ENCODE measurements at places on chromosomes 2 and 18.
A peak's percentile ranks its signal among the peaks of the same experiment; 100 is the strongest.

DNA sequence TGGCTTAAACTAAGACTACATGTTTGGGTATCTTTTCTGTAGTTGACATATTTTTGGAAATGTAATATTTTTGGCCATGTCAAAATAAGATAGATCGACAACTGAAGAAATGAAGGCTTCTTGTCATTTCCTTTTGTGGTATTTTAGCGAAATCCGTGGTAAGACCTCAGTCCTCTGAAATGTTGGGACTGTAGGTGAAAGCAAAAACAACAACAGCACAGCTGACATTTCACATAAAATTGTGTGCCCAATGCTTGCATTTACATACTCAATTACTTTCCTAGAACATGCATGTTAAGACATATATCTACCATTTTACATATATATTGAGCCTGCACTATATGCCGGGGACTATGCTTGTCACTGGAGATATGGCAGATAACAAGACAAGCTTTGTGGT lies 50.2 kb downstream of the SPP2 start:
- no peak for DNase-seq

- no peak for DNase-seq
Observed at GRCh38 chr2:69977186-69977585, 15.8 kb upstream of the ASPRV1 start.

GRCh38 chr2:222922019-222922800 lies 61.4 kb downstream of the ACSL3 start:
- no peak for DNase-seq

GRCh38 chr2:127530245-127531140 lies 4.2 kb upstream of the IWS1 start:
- no peak for DNase-seq

GRCh38 chr2:200445284-200445683 lies 64.6 kb downstream of the KCTD18 start:
- no peak for DNase-seq

- peak; percentile 52 for DNase-seq
Observed at GRCh38 chr2:28635191-28635611, 116.4 kb upstream of the PPP1CB start.

DNA sequence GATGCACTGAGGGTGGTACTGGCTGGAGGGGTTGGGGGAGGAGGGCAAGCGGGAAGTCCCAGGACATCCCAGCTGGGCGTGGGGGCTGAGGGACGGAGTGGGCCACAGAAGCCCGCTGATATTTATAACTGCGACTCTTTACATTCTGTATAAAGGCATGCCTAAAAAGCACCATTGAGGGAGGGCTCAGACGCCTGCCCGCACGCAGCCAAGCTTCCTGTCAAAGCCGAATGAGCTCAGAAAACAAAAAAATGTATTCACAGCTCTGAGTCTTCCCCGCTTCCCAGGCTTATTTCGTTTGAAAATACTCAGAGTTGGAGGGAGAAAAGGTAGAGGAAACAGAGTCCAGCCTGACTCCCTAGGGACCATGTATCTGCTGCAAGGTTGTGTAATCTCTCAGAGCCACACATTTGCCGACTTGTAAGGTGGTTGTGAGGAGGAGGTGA lies 170.1 kb upstream of the HAAO start:
- DNase-seq, result no peak

DNA sequence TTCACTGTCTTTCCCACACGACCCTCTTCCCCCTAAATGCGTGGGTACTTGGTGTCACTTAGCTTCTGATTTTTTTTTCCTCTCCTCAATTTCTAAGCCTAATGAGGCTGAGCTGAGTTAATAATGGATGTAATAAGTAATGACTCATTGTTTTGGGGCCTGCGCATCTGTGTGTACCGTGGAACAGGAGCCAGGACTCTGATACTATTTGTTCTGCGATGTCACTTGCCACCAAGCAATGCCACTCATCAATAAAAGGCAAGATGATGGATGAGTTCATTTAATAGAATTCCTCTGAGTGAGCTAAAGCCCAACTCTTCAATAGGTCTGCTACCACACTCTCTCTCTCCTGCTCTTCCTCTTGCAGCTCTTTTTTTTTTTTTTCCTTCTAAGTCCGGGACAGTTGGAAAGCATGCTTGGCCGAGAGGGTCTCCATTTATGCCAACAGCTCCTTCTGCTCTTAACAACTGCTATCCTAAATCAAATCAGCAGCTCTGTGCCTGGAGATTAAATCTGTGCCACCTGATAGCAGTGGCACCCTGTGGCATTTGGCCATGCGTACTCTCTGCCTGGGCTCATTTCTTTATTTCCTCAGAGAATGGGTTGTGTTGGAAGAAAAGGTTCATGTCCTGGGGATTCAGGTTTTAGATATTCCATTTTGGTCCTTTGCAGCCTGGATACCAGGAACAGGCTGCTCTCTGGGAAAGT lies 1284.2 kb upstream of the PIK3C3 start:
- no peak for DNase-seq

DNA sequence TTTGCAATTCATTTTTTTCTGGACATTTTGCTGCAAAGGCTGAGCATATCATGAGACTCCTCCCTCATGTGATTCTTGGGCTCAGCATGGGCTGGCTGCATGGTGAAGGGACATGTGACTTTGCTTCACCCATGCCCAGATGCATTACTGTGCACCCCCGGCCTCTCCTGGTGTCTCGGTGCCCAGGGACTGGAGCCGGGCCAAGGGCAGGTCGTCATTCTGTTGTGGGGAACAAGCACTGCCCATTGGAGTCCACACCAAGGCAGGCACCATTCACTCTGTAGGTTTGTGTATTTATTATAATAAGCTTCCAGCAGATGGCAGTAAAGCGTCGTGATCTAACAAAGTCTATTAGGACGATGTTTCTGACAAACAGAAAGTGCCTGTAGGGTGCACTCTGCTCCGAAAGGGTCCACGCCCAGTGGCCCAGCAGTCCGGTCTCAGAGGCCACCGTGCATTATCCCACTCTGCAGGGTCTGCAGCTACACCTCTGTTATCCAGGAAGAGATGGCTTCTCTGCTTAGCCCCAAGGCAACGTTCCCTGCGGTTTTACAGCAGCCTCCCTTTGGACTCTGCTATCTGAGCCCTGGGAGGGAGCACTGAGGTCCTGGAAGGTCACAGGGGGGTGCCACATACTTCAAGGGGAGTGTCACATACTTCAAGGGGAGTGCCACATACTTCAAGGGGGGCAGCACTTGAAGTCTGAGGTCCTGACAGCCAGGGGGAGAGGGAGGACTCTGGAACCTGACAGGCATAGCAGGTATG lies 219.6 kb downstream of the TSN start:
- peak; percentile 38 for DNase-seq

- no peak for DNase-seq
Observed at GRCh38 chr2:63364866-63365265, 223.4 kb downstream of the WDPCP start.

DNA sequence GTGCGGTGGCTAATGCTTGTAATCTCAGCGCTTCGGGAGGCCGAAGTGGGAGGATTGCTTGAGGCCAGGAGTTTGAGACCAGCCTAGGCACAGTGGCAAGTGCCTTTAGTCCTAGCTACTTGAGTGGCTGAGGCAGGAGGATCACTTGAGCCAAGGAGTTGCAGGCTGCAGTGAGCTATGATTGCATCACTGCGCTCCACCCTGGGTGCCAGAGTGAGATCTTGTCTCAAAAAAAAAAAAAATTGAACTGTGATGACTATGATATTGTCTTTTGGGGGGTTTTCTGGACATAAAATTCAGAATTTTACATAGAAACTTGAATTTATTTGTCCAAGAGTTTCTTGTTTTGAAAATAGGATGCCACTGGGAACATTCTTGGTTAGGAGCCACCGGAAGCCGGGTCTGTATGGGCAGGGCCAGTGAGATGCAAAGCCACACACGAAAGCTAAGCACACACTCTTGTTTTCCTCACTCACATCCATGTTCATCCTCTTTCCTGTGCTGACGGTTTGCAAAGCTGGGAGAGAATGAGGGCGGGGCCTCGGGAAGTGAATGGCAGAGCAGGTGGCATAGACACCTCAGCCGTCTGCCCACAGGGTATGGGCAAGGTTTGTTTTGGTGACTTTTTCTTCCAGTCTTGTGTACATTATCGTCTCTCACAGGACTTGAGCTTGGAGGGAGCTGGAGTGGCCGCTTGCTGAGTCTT lies 12.6 kb downstream of the AGAP1 start:
- DNase-seq, result no peak

- DNase-seq, result no peak
Observed at GRCh38 chr18:7447318-7448028, 119.6 kb upstream of the PTPRM start.

GRCh38 chr2:230358305-230358704 lies 31.3 kb downstream of the SP140L start:
- no peak for DNase-seq

GRCh38 chr2:11807156-11808015 lies 61.0 kb downstream of the LPIN1 start:
- DNase-seq, result no peak

DNA sequence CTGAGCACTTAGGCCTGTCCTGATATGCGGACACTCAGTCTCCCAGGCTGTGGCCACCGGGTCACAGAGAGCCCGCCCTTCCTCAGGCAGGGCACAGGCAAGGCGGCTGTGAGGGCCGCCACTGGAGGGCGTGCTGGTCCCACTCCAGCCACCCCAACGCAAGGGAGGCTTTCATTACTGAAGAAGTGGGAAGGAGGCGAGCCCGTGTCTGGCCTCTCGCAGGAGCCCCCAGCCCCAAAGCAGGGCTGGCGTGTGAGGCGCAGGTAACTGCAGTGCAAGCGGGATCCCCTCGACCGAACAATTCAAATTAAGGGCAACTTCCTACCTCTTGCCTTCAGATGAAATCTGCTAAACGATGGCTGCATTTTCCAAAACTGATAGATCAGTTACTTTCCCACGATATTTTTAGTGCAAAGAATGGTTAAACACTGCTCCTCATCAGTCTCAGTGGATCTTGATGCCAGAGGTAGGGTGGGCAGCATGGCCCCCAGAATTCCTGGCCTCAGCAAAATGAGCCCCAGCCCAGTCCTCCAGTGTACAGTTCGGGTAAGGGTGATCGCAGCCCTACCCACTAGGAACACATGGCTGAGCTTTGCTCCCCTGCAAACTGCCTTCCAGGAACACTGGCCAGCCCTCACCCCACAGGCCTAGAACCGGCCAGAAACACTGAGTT lies 97.2 kb downstream of the SEPTIN10 start:
- DNase-seq, result peak; percentile 78

Measured in left ventricle myocardium superior (tissue), 1 donor.